Fibroblast of villous mesenchyme (primary cell): ENCODE measurements at places on chromosomes 1 and 21. TPM values are rescaled to one million over a fixed set of nuclear protein-coding genes. Genes with fewer than 3 reads are reported as not detected.

The KRTAP11-1 gene
- not detected in 2 replicates for total RNA-seq

The EVA1C gene
- total RNA-seq, result 8.4 and 10.8 TPM in 2 replicates

The CA14 gene
- not detected in 2 replicates for total RNA-seq

The EIF3I gene
- total RNA-seq, result 264 and 280 TPM in 2 replicates

The EPRS1 gene
- 155 and 193 TPM in 2 replicates for total RNA-seq

The SPRR4 gene
- not detected in 2 replicates for total RNA-seq

The WLS gene
- total RNA-seq, result 66.1 and 83.8 TPM in 2 replicates

The MAN1C1 gene
- total RNA-seq, result 3.9 and 5.2 TPM in 2 replicates

DNA sequence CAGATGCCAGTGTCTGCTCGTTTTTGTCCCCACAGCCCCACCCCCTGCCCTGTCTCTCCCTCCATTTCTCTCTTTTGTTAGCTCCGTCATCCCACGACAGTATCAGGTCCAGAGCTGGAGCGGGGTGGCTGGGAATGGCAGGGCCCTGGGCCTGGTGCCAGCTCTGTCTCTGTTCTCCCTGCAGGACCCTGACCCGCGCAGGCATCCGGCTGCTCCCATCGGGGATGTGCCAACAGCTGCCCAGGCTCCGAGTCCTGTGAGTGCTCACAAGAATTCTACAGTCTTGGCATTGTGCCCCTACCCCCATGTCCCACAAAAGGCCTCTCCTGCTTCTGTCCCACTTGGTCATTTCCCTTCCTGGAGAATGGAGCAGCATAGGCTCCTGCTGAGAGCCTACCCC lies 37.4 kb downstream of the UBE2T start:
- DNase-seq, result no peak

- no peak for DNase-seq
Observed at GRCh38 chr1:237041795-237042525, at the start of gene RYR2. RYR2 (plus strand) TSS chr1:237042184; CDS start chr1:237042522, 338 bp downstream.

DNA sequence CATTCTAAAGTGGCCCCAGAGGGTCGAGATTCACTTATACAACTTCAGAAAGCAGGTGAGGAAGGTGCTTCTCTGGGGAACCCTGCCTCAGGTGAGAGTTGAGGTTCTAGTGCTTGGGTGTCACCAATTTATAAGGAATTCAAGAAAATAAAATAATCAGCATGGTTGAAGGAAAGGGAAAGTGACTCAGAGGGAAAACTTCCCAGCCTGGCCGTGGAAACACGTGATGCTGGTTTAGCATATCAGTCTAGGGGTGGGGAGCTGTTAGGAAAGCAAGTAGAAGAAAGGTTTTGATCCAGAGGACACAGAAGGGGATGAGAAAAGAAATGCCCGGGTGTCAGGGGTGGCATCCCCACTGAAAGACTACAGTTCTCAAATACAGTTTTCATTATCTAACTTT lies 37.7 kb upstream of the TMEM125 start:
- DNase-seq, result peak; percentile 67

- no peak for DNase-seq
Observed at GRCh38 chr1:168918860-168919741, 187.4 kb upstream of the ATP1B1 start.

DNA sequence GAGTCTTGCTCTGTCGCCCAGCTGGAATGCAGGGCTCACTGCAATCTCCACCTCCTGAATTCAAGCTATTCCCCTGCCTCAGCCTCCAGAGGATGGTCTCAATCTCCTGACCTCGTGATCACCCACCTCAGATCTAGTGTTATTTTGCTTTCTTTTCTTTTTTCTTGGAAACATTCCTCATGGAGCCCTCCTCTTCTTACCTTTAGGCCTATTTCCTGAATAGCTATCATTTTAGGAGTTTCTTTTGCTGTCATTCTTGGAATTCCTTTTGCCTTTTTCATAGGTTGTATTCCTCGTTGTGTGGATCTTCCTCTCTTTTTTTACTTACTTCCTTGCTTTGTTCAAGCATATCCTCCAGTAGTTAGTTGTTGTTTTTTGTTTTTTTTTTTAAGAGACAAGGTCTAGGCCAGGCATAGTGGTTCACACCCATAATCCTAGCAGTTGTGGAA lies 173.8 kb downstream of the RASAL2 start:
- peak; percentile 16 for DNase-seq

GRCh38 chr1:238660849-238661248 lies 725.5 kb upstream of the CHRM3 start:
- no peak for DNase-seq

- DNase-seq, result no peak
Observed at GRCh38 chr1:213166852-213167251, 115.8 kb downstream of the RPS6KC1 start.

DNA sequence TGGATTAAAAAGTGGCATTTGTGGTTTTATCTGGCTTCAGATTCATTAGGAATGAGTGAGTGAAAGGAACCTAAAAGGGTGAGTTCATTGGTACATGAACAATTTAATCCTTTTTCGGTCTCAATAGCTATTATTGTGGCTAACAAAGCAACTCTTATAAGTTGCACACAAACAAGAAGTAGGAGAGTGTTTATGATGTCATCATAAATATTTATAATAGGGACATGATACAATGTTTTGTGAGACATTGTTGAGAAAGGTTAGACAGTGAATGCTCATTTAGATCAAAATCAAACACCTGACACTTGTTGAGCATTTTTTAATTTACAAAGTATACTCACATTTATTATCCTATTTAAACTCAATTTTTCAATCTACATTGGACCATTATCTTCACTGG lies 363.4 kb downstream of the PDE4B start:
- DNase-seq, result no peak

GRCh38 chr1:227726318-227726717 lies 8.8 kb downstream of the JMJD4 start:
- DNase-seq, result no peak

DNA sequence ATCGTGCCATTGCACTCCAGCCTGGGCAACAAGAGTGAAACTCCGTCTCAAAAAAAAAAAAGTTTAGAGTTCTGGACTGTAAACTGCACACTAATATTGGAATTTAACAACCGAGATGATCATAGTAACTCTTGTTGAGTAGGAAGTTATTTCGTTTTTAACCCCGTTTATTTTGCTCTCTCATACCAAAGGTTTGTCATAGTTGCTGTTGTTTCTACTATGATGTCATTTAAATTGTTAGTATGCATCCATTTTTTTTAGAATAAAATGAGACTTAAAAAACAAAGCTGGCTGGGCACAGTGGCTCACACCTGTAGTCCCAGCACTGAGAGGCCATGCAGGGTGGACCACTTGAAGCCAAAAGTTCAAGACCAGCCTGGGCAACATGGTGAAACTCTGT lies 49.3 kb downstream of the DOP1B start:
- no peak for DNase-seq

DNA sequence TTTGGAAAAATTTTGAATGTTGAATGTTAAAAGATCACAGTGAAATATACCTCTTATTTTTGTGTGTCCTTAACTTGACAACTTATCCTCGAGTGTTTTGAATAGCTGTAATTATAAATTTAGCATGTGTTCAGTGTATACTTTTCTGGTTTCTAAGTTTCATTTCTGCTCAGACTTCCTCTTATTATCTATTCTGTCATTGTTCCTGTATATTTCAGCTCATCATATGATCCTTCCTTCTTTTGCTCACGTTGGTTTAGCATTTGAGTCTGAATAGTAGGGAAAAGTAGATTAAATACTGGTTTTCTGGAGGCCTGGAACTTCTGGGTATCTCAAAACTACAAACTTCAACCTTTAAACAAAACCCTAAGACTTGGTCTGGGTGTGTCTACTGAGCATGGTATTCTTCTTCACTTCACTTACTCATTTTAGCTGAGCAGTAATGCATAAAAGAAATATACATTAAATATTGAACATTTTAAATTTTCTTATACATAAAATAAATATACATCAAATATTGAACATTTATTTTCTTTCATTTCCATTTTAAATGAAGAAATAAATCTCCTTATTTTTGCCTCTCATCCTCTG lies 3.3 kb upstream of the ATP6V1G3 start:
- DNase-seq, result no peak

DNA sequence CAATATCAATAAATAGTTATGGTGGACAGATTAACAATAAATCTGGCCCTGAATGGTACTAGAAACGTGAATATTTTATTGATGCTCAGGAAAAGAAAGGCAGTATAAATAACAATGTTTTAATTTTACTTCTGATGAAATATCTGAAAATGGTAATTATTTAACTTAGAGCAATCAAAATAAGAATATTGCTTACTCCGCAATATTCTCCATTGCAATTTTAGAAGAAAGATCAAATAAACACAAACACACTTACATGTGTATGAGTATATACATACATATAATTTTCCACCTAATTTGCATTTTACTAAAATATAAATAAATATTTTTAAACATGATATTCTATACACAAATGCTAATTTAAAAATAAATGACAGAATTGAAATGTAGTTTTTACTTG lies 1130.5 kb downstream of the NCAM2 start:
- no peak for DNase-seq

DNA sequence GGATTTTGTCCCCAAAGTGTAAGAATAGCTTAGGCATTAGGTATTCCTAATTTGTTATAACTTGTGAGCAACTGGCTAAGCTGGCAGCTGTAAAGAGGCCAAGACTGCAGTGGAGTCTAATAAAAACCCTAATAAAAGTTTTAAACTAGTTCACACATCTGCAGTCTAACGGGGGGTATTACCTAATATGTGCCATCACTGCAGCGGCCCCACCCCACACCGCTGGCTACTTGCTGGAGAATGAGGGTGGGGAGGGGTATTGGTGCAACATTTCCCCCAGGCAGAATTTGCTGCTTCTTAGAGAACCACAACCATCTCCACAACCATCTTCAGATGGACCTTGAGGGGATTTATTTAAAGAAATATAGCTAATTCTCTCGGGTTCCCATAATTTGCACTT lies 135.0 kb downstream of the ZC3H11B start:
- DNase-seq, result no peak

- peak; percentile 94 for DNase-seq
Observed at GRCh38 chr1:16348414-16349182, 3.7 kb downstream of the FBXO42 start.

- DNase-seq, result no peak
Observed at GRCh38 chr1:118244194-118244593, 59.2 kb upstream of the SPAG17 start.

- DNase-seq, result no peak
Observed at GRCh38 chr1:117017648-117018047, 16.1 kb downstream of the CD101 start.

DNA sequence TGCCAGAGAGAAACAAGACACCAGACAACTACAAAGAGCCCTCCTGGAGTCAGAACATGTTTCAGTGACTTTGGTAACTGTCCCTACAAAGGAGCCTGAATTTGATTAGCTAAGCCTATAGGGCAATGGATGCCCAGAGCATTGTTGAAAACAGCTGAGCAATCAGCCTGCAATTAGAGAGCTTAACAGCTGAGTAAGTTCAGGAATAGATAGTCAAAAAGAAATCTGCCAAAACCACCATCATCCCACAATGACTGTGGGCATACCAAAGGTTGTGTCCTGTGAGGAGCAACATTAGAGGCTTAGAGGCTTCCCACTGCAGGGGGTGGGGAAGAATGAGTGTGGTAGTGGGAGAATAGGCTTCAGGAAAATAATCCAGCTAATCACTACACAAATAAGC lies 32.1 kb downstream of the SH3BP5L start:
- DNase-seq, result no peak

GRCh38 chr1:63523738-63524137 lies 413 bp downstream of the EFCAB7 start:
- no peak for DNase-seq

DNA sequence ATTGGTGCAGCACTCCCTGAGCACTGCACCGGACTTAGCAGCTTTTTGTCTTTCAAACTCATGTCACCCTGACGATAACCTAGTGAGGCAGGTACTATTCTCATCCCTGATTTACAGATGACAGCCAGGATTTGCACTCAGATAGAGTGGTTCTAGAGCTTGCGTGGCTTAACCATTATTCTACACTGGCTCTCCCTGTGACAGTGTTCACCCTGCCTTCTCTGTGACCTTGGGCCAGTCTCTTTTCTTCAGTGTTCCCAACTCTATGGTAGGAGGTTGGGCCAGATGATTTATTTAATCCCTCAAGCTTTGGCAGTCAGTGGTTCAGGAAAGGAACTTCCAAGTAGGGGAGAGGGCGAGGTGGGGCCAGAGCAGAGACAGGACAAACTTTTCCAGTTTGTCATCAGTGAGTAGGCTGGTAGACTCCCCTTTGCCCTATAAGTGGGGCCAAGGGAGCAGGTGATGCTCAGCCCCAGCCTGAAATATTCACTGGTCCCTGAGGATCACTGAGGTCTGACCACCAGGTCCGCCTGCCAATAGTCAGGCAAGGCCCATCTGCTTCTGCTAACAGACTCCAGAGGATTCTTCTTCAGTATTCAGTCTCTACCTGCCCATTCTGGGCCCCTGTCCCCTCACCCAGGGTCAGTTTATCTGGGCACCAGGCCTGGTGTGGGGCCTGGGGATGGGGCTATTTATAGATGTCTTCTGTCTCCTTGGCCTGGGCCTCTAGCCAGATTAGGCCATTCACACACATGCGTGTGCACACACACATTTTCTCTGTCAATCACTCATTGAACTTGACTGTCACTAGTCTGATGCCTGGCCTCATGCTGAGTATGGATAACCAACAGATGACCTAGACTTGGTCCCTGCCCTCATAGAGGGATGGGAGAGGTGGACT lies 8.8 kb upstream of the FABP3 start:
- no peak for DNase-seq

DNA sequence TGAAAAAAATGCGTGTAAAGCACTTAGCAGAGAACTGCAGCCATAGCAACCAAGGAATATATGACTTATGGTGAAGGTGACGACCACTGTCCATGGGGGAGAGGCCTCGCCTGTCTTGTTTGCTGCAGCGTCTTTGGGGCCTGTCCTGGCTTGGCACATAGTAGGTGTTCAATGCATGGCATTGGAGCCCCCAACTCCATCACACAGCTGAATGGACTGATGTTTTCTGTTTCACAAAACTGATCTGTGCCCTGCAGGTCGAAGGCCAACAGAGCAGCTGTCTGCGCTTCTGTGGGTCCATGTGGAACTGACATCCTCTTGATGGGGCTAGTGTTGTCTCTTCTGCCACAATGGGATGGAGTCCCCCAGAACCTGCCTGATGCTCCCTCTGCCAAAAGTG lies 296.0 kb downstream of the PTPRU start:
- no peak for DNase-seq

- DNase-seq, result no peak
Observed at GRCh38 chr1:201774983-201775344, 54.0 kb upstream of the IPO9 start.
